ENCODE measurements at places on chromosomes 1 and 21. TPM values are rescaled to one million over a fixed set of nuclear protein-coding genes. Genes with fewer than 3 reads are reported as not detected.

PLD5 gene
- 2.7 TPM for total RNA-seq

MROH9 gene
- not detected for total RNA-seq

LEFTY2 gene
- under 0.01 TPM for total RNA-seq

SLC25A34 gene
- total RNA-seq: 0.49 TPM

OR2L13 gene
- total RNA-seq: 0.74 TPM

KRTAP13-2 gene
- total RNA-seq: not detected

ICOSLG gene
- 0.25 TPM for total RNA-seq

TAL1 gene
- total RNA-seq: 2.7 TPM

AMY1B gene
- total RNA-seq: not detected

NPHS2 gene
- not detected for total RNA-seq

RIMS3 gene
- total RNA-seq: 20.4 TPM

ETV3 gene
- total RNA-seq: 12.5 TPM

AGO3 gene
- total RNA-seq: 18.9 TPM

AMY1C gene
- not detected for total RNA-seq

NUAK2 gene
- total RNA-seq: 0.98 TPM

ADAMTS4 gene
- 0.49 TPM for total RNA-seq

HYI gene
- total RNA-seq: 29.3 TPM

CYYR1 gene
- total RNA-seq: 2.7 TPM

ERRFI1 gene
- total RNA-seq: 10.3 TPM

C1orf216 gene
- 54.3 TPM for total RNA-seq

GNPAT gene
- 41.3 TPM for total RNA-seq

TNNI3K gene
- 9.6 TPM for total RNA-seq

SPRR1A gene
- not detected for total RNA-seq

RBM11 gene
- 5.9 TPM for total RNA-seq

SSR2 gene
- total RNA-seq: 177 TPM

ARHGEF16 gene
- 0.25 TPM for total RNA-seq

RGS13 gene
- total RNA-seq: not detected

CR1L gene
- not detected for total RNA-seq

SYTL1 gene
- total RNA-seq: 0.25 TPM

FAM167B gene
- total RNA-seq: 0.74 TPM

QSOX1 gene
- 14.0 TPM for total RNA-seq

TMPRSS2 gene
- not detected for total RNA-seq

SELE gene
- 0.74 TPM for total RNA-seq

ASCL5 gene
- not detected for total RNA-seq

SRSF10 gene
- total RNA-seq: 82.1 TPM

HEYL gene
- 0.98 TPM for total RNA-seq

CFAP141 gene
- not detected for total RNA-seq

SPRR2F gene
- not detected for total RNA-seq

TOMM20 gene
- 169 TPM for total RNA-seq

MR1 gene
- 0.49 TPM for total RNA-seq

CDA gene
- not detected for total RNA-seq

CA14 gene
- total RNA-seq: 1.7 TPM

ATP13A2 gene
- 78.9 TPM for total RNA-seq

PRKAA2 gene
- 29.5 TPM for total RNA-seq

FAM72D gene
- total RNA-seq: 0.49 TPM

DENND1B gene
- total RNA-seq: 32.7 TPM

IL20 gene
- not detected for total RNA-seq

PCBP3 gene
- 2.7 TPM for total RNA-seq

CYP4Z1 gene
- total RNA-seq: 0.25 TPM

RASSF5 gene
- 0.98 TPM for total RNA-seq

FCGR3A gene
- 2.5 TPM for total RNA-seq

CD160 gene
- not detected for total RNA-seq

PRAMEF2 gene
- total RNA-seq: not detected
